ENCODE measurements at places on chromosomes 12 and 14.

DNA sequence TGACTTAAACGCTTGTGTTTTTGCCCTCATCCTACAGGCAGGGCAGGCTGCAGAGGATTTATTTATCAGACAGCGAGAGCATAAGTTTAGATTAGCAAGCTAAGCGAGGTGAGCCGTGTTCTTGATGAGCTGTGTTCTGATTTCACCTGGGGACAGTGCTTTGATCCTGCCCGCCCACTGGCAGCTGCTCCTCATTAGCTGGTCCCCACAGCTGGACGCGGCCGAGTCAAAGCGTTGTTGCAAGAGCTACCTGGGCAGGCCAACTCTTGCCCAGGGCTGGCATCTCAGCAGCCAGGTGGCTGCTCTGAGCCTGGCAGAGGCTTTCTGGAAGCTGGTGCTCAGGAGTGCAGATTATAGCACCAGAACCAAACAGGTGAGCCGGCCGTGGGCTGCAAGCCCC, 46.8 kb upstream of the BEGAIN start:
- no peak for DNase-seq

DNA sequence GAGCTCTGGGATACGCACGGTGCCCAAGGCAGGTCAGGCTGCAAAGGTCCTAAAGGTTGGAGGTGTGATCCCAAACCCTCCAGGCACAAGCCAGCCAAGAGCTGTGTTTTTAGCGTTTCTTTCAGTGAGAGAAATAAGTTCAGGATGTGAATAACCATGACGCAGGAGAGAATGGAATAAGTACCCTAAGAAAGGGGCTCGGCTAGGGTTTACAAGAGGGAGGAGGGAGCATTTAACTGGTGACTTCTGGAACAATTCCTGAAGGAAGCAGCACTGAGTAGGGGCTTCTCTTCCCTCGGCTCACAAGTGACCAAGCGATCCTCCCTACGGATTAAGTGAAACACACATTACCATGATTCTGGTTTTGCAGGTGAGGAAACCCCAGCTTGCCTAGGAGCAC, 29.4 kb downstream of the SSH1 start:
- no peak for DNase-seq

- no peak for DNase-seq
Measured at GRCh38 chr12:31387466-31387865, 61.5 kb upstream of the SINHCAF start.

GRCh38 chr14:71063351-71063750, 156.1 kb downstream of the PCNX1 start:
- DNase-seq: no peak

DNA sequence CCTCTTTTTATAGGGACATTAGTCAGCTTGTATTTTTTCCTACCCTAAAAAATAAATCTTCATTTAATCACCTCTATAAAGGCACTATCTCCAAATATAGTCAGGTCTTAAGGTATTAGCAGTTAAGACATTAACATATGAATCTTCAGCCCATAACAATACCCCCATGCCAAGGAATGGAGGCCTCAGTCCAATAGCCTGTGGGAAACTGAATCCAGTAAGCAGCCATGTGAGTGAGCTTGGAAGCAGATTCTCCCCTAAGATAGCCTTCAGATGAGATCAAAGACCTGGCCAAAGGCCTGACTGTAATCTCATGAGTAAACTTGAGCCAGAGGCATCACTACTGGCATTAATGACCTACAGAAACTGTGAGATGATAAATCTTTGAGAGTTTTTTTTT, 232.1 kb upstream of the SYT10 start:
- DNase-seq: no peak

DNA sequence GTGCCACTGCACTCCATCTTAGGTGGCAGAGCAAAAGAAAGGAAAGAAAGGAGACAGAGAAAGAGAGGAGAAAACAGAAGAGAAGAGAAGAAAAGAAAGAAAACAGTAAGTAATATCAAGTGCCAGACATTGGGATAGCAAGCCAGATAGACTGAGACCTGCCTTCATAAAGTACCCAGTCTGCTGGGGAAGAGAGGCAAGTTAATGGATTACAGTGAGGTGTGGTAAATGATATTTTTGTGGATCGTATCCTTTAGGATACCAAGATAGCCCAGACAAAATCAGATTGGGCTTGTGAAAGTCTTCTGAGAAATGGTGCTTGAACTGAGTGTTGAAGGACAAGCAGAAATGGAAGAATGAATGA, 1.5 kb upstream of the SPTSSA start:
- DNase-seq: no peak

GRCh38 chr14:56664811-56665421, 85.3 kb downstream of the TMEM260 start:
- no peak for DNase-seq

DNA sequence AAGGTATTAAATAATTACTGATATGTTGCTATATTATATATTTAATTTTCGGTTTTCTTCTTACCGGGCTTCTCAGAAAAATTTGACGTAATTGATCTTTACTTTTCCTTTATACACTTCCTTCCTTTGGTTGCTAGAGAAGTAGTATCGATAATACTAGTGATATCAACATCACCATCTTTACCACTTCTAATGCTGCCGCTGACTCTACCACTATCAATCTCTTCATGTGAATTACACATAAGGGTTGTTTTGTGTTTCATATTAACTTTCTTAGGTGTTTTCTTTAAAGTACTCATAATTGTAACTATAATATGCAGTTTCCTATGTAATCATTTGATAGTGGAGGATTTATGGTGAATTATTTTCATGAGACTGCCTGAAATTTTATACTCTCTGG, 30.9 kb upstream of the KLRF1 start:
- DNase-seq: no peak

- no peak for DNase-seq
Measured at GRCh38 chr14:80427101-80427500, 215.8 kb upstream of the DIO2 start.

DNA sequence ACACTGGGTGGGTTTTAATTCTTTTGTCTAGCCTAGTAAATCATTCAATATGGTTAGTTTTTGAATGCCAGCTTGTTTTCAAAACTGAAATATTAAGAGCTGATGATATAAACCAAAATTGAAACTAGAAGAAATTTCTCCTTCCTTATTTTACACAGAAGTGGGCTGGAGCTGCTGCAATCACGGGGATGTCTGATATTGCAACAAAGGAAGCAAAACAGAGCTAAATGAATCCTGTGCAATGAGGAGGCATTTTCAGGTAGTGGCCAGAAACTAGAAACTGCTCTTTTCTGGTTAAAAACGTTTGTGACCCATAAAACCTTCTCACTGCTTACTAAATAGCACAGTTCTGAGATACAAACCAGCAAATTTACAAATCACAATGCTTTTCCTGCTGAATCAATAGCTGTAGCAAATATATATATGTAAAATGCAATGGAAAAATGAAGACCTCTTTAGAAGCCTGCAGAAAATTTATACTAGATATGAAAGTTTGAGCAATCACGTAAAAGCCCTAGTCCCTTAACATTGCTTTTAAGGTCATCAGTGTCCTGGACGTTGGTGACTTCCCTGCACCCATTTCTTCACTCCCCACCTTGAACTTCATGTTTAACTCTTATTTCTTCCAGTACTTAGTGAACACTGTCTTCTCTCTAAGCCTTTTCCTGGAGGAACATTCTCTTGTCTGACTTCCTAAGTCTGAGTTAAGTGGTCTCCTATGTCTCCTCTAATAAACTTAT, 15.9 kb upstream of the LRRK2 start:
- DNase-seq: no peak

DNA sequence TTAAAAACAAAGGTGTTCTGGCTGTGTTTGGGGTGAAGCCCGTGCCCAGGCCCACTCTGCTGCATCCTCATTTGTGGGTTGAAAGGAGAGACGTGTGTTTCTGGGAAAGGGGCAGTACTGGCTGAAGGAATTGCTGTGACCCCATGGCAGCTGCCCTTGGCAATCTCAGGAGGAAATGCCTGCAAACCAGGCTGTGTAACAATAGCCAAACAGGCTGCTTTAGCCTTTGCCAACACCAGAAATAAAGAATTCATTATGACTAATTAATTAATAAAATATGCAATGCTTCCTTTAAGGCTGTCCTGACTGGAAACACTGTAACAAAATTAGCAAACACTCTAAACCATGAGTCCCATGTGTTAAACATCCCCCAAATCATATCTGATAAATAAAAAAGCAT, 53.0 kb upstream of the KRR1 start:
- DNase-seq: no peak

Measured in fibroblast of skin of scalp (primary cell).